A549 (cell line): ENCODE measurements at places on chromosomes 1 and 21. TPM values are rescaled to one million over a fixed set of nuclear protein-coding genes. Genes with fewer than 3 reads are reported as not detected.
A peak's percentile ranks its signal among the peaks of the same experiment; 100 is the strongest.

GRCh38 chr1:4654764-4655673 lies 610 bp downstream of the AJAP1 start:
- DNase-seq = no peak

GRCh38 chr1:167601442-167602383 lies 28.3 kb upstream of the RCSD1 start:
- no peak for DNase-seq

DNA sequence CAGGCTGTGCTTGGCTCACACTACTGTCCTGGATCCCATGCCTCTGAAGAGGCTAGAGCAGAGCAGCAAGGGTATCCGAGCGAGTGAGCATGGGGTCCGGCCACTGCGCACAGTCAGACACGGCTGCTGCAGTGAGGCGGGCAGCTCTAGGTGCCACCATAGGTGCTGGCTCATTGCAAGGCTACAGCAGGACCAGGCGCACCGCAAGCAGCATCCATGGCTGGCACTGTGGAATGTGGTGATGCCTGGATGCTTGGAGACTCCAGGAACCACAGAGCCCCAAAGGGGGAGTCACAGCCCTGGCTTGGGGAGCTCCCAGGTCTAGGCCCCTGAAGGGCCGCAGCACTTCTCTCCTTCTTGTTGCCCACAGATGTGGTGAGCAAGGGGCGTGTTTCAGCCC lies 47.2 kb downstream of the ATP6V1G3 start:
- DNase-seq = no peak

GRCh38 chr1:1631782-1632420 lies at the start of gene MMP23B:
Gene MMP23B (plus strand): TSS chr1:1632173. CDS start chr1:1632219, 46 bp downstream.
- DNase-seq = no peak

DNA sequence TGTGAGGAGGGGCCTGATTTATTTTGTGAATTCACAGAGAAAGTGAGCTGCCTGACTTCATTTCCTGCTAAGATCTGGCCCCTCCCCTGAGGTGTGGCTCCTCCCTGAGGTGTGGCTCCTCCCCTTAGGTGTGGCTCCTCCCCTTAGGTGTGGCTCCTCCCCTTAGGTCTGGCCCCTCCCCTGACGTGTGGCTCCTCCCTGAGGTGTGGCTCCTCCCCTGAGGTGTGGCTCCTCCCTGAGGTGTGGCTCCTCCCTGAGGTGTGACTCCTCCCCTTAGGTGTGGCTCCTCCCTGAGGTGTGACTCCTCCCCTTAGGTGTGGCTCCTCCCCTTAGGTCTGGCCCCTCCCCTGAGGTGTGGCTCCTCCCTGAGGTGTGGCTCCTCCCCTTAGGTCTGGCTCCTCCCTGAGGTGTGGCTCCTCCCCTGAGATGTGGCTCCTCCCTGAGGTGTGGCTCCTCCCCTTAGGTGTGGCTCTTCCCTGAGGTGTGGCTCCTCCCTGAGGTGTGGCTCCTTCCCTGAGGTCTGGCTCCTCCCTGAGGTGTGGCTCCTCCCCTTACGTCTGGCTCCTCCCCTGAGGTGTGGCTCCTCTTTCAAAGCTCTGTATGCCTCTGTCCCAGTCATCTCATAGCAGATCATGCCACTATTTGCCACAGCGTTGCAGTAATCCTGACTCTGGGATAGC lies 26.9 kb upstream of the LRRC3 start:
- DNase-seq = peak; percentile 83

DNA sequence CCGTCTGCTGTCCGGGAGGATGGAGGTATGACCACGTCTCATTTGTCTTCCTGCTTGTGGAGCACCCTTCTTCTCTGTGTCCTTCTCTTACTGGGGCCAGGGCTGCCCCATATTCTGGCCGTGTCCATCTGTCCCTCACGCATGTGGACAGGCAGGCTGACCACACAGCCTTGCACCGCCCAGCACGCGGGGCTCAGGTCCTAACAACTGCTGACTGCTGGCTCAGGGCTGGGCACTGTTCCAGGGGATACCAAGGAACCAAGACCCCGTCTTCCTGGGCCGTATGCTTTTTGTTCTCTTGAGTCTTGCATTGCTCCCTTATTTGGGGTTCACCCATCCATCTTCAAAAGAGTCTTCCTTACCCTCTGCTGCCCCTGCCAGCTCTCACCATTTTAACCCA lies 17.5 kb upstream of the SPSB1 start:
- no peak for DNase-seq

- no peak for DNase-seq
Observed at GRCh38 chr1:221891708-221892107, 149.8 kb upstream of the DUSP10 start.

DNA sequence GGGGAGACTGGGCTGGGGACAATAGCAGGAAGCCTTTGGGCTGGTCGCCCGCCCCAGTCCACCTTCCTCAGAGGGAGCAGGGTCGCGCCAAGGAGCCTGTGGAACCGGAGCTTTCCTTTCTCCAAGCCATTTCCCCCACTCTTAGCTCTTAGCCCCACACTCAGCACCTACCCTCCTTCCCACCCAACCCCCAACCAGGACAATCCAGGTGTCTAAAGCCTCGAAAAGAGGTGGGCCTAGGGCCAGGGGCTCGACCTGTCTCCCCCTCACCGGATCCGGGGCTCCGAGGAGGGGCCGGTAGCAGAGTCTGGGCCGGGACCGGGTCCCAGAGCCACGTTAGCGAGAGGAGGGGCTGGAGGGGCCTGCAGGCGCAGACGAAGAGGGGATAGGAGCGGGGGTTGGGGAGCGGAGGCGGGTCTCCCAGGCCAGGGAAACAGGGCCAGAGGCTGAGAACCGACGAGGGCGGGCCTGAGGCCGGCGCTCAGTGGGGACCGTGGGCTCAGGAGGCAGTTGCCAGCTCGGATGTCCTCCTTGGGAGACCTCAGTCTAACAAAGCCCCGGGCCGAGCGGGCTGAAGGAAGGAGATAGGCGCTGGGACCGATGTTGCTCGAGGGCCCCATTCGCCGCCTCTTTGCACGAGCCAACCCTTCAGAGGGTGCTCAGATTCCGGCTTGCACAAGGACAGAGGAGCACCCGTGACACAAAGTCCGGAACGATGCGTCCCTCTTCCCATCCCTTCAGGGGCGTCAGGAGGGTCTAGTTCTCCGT lies 943 bp downstream of the SEMA6C start:
- no peak for DNase-seq

- no peak for DNase-seq
Observed at GRCh38 chr1:228410015-228410414, 3.4 kb upstream of the TRIM11 start.

- peak; percentile 54 for DNase-seq
Observed at GRCh38 chr1:151993084-151993733, 450 bp downstream of the S100A10 start.

DNA sequence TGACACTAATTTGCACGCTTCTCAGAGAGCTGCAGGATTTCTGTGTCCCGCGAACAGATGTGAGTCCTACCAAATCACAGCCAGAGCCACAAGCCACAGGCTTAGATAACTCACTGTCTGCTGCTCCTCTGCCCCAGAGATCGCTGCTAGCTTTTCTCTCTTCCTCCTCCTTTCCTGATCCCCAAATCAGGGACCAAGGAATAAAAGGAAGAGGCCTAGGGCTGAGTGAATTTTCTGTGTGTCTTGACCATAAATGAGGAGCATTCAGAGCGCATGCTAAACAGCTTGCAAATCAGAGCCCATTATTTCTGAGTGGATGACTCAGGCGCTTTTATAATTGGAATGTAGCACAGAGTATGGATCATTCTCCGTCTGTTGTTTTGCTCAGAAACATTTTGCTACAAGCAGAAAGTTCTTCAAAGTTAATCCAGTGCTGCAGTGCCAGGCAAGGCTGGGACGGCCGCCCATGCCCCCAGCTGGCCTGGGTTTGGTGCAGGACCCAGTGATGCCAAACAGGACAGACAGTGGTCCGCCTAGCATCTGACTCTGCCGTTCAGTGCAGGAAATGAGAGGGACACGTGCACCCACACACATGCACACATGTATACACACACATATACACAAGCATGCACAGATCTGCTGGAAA lies 38.2 kb downstream of the KCNAB2 start:
- no peak for DNase-seq

- no peak for DNase-seq
Observed at GRCh38 chr1:81799939-81800694, 617 bp upstream of the ADGRL2 start.

GRCh38 chr1:245863566-245864184 lies 643.4 kb downstream of the SMYD3 start:
- no peak for DNase-seq

KCNE2 gene
- not detected in 3 replicates for polyA plus RNA-seq

TFF2 gene
- polyA plus RNA-seq = not detected in 3 replicates

CELA3B gene
- polyA plus RNA-seq = not detected in 3 replicates

SLC25A34 gene
- polyA plus RNA-seq = 0.19 to 0.31 TPM (median 0.26 TPM) in 3 replicates

IL12RB2 gene
- polyA plus RNA-seq = not detected in 3 replicates

SOX13 gene
- polyA plus RNA-seq = 6.8 to 7.3 TPM (median 7.0 TPM) in 3 replicates

F13B gene
- polyA plus RNA-seq = 0.19 to 0.33 TPM (median 0.21 TPM) in 3 replicates

TCHH gene
- 0.07 to 0.11 TPM (median 0.09 TPM) in 3 replicates for polyA plus RNA-seq
